T-cell (primary cell): ENCODE measurements at places on chromosomes 4 and X. TPM values are rescaled to one million over a fixed set of nuclear protein-coding genes. Genes with fewer than 3 reads are reported as not detected.

Gene VSIG4
- 0.18 TPM for total RNA-seq

Gene IL21
- total RNA-seq, result 0.70 TPM

Gene MAGEA1
- total RNA-seq, result not detected

Gene NUDT11
- 0.63 TPM for total RNA-seq

Gene CENPI
- total RNA-seq, result 0.95 TPM

Gene IL2
- total RNA-seq, result 1.4 TPM

Gene HTRA3
- total RNA-seq, result not detected

Gene SLC9B1
- total RNA-seq, result 3.1 TPM

Gene GATA1
- total RNA-seq, result 0.44 TPM

Gene KIAA1210
- not detected for total RNA-seq

Gene SSX1
- total RNA-seq, result not detected

Gene TMPRSS11D
- not detected for total RNA-seq

Gene ADGRA3
- total RNA-seq, result 0.59 TPM

Gene NEUROG2
- total RNA-seq, result not detected

Gene FHIP1A
- total RNA-seq, result 1.6 TPM

Gene NPY1R
- total RNA-seq, result 0.12 TPM

Gene LRIT3
- total RNA-seq, result 0.33 TPM

Gene ZNF827
- total RNA-seq, result 17.3 TPM

Gene FRMD7
- total RNA-seq, result not detected

- no peak for DNase-seq
These were observed 63.4 kb downstream of the SMAD1 start for GRCh38 chr4:145545031-145545430.

DNA sequence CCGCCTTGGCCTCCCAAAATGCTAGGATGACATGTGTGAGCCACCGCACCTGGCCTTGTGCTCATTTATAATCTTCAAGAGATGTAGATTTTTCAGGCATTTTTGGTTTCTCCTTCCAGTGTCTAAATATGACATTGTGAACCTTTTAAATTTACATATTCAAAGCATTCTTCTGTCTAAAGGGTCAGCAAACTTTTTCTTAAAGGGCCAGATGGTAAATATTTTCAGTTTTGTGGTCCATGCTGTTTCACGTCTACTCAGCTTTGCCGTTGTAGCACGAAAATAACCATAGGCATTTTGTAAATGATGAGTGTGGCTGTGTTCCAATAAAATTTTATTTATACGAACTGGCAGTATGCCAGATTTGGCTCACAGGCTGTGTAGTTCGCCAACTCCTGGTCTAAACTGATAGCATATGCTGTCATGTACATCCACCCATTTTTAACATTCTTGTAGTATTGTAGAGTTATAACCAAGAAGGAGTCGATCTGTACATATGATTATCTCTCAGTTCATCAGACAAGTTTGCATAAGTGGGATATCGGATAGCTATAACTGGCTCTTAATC is 12.7 kb upstream of the GCNA start:
- DNase-seq, result no peak

GRCh38 chr4:107858158-107858742 is 33.5 kb downstream of the SGMS2 start:
- no peak for DNase-seq

DNA sequence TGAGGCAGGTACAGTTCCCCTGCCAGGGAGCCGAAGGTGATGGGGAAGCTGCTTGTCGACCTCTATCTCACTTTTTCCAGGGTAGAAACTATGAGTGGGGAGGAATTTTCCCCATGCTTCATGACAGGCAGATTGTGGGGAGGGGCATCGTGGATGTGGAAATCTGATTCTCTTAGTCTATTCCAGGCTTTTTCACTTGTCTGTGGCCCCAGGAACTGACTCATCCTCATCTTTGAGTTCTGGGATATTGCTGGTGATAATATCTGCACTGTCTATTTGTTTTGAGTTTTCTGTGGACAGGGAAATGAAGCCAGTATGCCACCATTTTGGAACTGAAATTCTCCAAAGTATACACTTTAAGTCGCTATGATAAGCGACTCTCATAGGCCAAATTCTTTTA is 7.6 kb upstream of the TLR2 start:
- DNase-seq, result no peak

- no peak for DNase-seq
These were observed 28.2 kb downstream of the WDR1 start for GRCh38 chr4:10088135-10089010.

DNA sequence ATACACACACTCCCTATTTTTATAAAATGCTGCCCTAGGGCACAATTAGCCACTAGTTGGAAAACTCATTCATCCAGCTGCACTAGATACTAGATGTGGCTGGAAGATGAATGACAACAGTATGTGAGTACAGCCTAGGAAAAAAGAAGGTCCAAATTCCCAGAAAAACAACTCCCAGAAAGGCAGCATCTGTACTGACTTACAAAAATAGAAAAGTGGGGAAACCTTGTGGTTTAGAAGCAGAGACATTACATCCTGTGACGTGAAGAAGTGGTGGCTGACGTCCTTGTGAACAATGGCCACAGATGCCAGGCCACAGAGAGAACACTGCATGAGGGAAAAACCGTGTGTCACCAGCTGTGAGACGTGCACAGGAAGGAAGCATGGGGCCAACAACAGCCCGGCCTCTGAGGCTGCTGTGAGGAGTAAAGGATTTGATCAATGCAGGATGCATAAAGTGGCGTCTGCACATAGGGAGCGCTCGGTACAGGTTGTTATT is 81.2 kb downstream of the SPRY1 start:
- peak; percentile 33 for DNase-seq

- DNase-seq, result no peak
These were observed 3.0 kb upstream of the SLC25A6 start for GRCh38 chrX:1394731-1395501.

DNA sequence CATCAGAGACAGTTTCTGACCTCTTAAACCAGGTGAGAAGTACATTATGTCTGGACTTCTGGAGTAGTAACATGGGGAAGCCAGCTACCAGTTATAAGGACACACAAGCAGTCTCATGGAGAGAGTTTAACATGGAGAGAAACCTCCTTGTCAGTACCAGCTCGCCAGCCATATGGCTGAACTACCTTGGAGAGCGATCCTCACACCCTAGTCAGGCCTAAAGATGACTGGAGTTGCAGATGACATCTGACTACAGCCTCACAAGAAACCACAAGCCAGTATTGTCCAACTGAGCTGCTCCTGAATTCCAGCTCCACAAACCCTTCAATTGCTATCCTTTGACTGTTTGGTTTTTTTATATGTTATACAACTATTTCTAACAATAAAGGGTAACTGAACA is 49.8 kb downstream of the PDHA2 start:
- no peak for DNase-seq

DNA sequence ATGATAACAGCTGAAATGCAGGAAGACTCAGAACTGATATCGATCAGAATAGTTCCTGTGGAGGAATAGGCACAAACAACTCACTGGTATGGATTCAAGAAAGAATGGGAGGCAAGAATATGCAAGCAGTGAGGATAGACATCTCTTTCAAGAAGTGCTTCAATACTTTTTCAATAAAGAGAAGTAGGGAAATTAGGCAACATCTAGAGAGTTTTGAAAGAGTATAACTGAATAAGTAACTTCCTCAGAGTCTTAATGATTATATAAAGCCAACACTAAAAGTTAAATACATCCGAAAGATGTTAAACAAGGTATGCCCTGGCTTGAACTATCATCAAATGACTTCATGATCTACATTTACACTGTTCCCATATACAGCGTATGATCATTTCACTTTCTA is 1443.0 kb downstream of the PCDH7 start:
- DNase-seq, result no peak

GRCh38 chr4:168741281-168742173 is 244.7 kb downstream of the PALLD start:
- DNase-seq, result no peak

DNA sequence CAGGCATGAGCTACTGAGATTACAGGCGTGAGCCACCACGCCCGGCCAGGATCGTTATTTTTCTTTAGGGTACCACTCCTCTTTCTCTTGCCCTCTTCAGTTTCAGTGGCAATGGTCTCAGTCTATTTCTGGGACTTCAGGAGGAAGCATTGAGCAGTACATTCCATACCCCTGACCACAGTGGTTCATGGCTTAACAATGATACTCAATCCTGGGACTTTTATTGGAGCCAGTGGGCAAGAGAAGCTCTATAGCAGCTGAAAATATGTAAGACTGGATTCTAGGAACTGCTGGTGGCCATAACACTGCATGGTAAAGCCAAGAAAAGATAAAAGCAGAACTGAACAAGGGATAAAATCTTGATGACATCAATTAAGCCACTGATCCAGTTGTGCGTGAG is 5.8 kb upstream of the CCNA2 start:
- DNase-seq, result no peak

DNA sequence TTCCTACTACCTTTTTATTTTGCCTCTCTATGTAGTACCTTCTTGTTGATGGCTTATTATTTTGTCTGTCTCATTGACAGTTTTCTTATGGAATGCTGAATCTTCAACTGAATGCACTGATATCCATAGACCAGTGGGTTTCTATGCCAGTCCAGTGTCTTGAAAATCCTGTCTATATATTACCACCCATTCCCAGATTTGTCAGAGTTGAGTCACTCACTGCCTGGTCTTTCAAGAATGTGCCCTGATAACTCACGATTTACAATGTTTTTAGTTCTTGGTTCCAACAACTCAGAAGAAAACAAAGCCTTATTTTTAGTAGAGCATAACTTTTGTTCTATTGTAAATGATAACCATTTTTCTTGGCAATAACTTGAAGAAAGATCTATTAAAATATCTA is 606.0 kb upstream of the PITX2 start:
- DNase-seq, result no peak

- DNase-seq, result no peak
These were observed 139.1 kb downstream of the COL4A6 start for GRCh38 chrX:108299101-108299591.

- DNase-seq, result no peak
These were observed 131.1 kb upstream of the NR3C2 start for GRCh38 chr4:148573296-148573695.

GRCh38 chr4:149498246-149498645 is 317.4 kb downstream of the IQCM start:
- DNase-seq, result no peak

DNA sequence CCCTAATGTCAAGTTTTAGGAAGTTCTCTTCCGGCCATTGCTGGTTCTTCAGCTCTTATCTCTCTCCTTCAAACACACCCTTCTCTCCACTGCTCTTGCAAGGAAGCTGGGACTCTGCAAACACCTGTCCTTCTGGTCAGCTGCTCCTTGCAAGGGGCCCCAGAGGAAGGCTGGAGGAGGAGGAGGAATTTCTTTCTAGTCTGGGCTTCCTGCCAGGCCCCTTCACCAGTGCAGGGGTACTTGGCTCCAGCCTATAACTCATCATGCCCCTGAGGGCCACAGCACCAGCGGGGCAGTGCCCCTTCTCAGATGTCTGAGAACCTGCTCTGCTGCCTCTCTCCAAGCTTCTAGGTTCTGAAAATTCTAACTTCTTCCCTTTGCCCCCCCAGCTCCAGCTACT is 46.7 kb downstream of the REELD1 start:
- no peak for DNase-seq

GRCh38 chr4:137659431-137659830 is 127.1 kb upstream of the PCDH18 start:
- no peak for DNase-seq

GRCh38 chr4:137664046-137664387 is 131.7 kb upstream of the PCDH18 start:
- DNase-seq, result no peak

DNA sequence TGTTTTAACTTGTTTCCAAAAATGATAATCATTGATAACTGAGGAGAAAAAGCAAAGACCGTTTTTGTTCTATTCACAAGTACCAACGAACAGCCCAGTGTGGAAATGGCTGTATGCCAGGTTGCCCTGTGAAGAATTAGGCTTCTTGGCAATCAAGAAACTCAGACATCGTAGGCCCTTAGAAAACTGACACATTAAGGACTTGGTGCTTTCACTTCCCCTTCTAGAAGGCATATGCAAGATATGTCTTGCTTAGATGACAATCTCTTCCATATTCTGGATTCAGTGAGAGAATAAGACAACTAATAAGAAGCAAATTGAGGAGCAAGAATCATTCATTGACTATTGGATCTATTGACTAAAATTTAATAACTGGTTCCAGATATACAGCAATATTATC is 56.6 kb downstream of the ANAPC10 start:
- DNase-seq, result no peak

DNA sequence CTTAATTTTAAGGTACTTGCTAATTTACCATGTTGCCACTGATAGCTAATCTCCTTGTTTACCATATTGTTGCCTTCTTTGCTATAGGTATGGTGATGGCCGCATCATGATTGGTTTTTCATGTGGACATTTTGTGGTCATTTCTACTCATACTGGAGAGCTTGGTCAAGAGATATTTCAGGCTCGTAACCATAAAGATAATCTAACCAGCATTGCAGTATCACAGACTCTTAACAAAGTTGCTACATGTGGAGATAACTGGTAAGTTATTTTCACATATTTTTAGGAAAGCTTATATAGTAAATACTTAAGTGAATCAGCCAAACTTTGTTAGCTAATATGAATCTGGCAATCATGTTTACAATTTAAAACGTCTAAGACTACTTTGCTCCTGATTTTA is 23.1 kb downstream of the WDR19 start:
- no peak for DNase-seq

DNA sequence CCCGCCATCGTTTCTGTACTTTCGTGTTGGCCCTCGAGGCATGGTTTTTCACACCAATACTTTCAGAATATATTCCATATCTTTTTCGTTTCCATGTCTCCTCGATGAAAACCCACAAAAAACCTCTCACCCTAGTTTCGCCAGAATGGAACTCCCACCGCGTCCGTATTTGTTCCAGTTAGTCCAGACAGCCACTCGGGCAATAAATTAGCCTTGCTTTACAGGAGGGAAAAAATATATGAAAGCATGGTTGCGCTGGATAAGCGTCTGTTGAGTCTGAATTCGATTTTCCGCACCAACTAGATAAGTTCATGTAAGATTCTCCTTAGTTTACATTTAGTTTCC is 550 bp upstream of the CHM start:
- DNase-seq, result no peak

DNA sequence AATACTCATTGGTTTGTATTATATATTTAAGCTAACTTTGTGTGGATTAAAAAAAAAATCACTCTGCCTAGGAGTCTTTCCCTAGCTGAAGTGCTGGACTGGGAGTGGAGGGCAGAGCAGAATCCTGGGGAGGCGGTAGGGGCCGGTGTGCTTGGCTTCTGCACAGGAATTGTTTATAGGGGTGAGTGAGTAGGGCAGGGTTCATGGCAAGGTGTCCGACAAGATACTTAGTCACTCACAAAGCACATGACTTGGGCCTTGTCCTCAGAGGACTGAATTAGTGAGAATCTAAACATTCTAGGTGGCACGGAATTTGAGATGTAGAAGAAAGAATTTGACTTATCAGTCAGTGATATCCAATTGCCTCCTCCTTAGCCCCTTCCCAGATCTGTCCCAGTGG is 32.2 kb downstream of the FNIP2 start:
- DNase-seq, result no peak

DNA sequence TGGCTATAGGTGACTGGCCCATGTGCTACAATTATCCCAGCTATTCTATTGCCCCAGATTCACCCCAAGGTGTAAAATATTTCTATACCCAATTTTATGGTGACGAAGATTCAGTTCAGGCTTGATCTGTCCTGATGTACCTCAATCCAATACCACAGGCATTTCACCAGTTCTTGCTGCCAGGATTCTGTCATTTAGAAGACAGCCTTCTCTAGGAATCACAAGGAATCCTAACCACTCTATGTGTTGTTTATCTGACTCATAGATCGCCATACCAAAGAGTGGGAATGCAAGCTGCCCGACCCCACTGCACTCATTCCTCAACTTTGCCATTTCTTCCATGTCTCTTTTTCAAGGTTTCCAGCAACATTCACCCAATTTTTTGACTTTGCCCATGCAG is 355.0 kb upstream of the EMCN start:
- DNase-seq, result no peak

GRCh38 chr4:74768857-74769525 is 25.3 kb downstream of the BTC start:
- no peak for DNase-seq
